ENCODE measurements at places on chromosomes 5 and 9. TPM values are rescaled to one million over a fixed set of nuclear protein-coding genes. Genes with fewer than 3 reads are reported as not detected.

Gene TPPP
- total RNA-seq, result 3.4 TPM

Gene BTNL8
- 0.53 TPM for total RNA-seq

Gene C5orf63
- total RNA-seq, result 8.9 TPM

Gene TMEM252
- total RNA-seq, result not detected

Gene DDX4
- not detected for total RNA-seq

Gene CSF1R
- 74.8 TPM for total RNA-seq

Gene ZNF883
- total RNA-seq, result 3.6 TPM

Gene FYB1
- total RNA-seq, result 31.3 TPM

Gene ADRA1B
- 1.6 TPM for total RNA-seq

Gene RNF183
- total RNA-seq, result not detected

Gene ECM2
- 62.0 TPM for total RNA-seq

Gene PDE8B
- 3.6 TPM for total RNA-seq

Gene SLC44A1
- 82.2 TPM for total RNA-seq

Data from sciatic nerve (tissue), 2 donors.